ENCODE measurements at places on chromosomes 5 and 9.
A peak's percentile ranks its signal among the peaks of the same experiment; 100 is the strongest.

DNA sequence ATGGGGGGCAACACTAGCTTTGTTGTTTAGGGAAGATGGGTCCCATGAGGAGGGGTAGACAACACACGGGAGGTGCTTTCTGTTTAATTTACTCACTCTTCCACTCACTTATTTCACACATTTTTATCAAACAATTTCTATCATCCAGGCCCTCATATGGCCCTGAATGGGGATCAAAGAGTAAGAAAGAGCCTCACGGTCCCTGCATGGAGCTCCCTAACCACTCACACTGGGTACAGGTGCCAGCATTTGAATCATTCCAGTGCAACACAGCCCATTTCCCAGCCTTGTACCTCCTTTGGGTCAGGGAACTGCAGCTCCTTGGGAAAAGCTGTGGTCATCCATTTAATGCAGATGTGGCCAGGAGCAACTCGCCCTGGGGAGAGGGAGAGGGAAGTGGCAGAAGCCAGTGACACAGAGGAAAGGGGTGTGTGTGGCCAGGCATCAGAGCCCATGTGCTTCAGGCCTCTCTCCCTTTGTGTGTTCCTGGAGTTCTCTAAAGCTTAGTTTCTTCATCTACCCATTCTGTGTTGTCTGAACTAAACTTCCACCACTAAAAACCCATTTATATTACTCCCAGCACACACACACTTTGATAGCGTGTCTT, 185.4 kb downstream of the PJA2 start:
- DNase-seq: no peak

DNA sequence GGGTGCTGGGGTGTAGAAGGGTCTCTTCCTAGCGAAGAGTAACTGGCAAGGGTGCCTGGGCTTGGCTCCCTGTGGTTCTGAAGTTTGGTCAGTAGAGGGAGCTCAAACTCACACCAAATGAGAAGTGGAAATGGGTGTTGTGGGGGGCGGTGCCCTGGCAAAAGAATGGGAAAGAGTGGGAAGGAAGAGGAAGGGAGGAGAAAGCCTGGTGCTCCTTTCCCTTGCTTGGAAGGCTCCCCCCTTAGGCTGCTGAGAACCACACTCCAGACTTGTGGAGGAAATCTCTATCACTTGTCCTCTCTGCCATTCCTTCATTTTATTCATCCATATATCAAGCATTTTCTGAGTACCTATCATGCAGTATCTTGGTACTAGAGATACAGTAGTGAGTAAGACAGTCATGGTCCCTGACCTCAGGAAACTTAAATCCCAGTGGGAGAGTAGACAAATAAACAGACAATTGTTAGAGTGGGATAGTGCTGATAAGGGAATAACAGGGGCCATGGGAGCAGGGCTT, 13.0 kb downstream of the SLC4A9 start:
- DNase-seq: peak; percentile 24

GRCh38 chr9:37300620-37301019, 121.9 kb upstream of the GRHPR start:
- no peak for DNase-seq

GRCh38 chr9:120904061-120904977, 22.3 kb downstream of the TRAF1 start:
- no peak for DNase-seq

GRCh38 chr5:163506095-163506457, 657 bp downstream of the MAT2B start:
- DNase-seq: no peak

DNA sequence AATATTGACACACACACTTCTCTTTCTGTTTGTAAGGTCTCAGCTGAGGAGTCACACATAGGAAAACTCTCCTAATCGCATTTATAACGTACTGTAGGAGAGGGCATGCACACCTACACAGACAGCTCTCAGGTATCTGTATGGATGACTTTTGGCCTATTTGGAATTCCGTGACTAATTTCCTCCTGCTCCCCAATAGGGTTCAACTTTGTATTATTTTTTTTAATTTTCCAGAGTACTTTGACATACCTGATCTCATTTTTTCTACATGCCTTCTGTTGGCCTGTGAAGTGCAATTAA, 195.9 kb downstream of the ARHGAP26 start:
- no peak for DNase-seq

- DNase-seq: no peak
These were observed 355.1 kb upstream of the TUSC1 start for GRCh38 chr9:26033336-26033735.

DNA sequence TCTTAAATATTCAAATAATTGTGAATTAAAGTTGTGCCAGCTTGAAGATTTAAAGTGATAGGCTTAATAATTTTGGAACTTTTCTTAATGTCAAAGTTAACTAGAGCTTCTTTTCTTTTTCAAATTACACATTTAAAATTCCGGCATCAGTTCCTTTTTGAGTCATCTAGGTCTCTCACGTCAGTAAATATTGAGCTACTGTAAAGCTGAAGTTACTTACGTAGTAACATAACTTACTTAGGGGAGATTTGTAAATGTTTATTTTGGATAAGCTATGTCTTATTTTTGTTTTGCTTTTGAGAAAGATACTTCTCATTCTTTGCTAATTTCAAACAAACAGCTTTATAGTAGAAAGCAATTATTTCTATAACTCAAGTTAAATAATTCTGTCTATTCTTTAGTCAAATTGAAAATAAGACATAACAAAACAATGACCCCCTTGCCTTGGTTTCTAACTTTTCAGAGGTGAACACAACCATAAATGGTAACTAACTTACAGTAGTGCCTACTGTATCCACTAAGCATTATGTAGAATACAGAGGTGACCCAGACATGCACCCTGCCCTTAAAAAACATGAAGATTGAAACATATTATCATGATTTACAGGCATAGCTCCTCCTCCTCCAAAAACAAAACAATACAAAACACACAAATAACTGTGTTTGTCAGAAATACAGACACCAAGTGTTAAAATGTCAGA, 29.8 kb downstream of the CD274 start:
- DNase-seq: no peak
